ENCODE measurements at places on chromosomes 3 and 15. TPM values are rescaled to one million over a fixed set of nuclear protein-coding genes. Genes with fewer than 3 reads are reported as not detected.

GRCh38 chr15:96783746-96784145 lies 453.2 kb downstream of the NR2F2 start:
- no peak for DNase-seq

- DNase-seq, result no peak
These were observed 779.5 kb downstream of the ROBO1 start for GRCh38 chr3:78988324-78988723.

The NEK4 gene
- 21.3 TPM for total RNA-seq

DNA sequence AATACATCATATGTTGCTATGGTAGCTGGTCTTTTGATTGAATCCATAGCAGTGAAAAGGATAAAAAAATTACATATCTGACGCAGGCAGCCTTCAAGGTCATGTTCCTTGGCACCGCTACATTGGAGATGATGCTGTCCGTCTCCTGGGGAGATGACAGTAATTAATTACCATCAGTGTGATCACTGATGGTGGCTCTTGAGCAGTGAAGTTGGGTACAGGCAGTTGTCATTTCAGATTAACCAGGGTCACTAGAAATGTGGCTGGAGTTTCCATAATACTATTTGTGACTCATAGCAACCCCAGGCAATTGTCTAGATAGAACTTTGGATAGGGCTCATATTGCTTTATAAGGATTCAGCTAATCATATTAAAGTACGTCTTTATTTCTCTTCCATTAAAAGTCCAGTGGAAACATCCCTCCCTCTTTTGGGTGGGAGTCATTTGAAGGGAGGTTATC lies 136.3 kb downstream of the THSD4 start:
- no peak for DNase-seq

DNA sequence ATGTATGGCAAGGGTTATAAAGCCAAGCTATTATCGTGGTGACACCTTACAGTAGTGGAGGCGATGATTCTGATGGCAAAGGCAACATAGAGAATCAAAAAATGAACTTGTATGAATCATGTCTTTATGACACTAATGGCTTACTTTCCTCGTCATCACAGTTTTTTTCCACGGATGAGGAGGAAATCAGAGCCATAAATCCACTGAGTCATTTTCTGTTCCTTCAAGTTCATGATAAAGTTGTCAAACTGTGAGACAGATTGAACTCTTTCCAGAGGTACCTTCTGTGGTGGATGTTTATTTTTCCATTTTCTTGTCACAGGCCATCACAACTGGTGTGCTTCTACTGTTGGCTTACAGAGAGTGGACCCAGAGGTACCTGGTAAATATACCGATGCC lies 8.5 kb downstream of the TMEM212 start:
- no peak for DNase-seq

GRCh38 chr3:125318167-125318865 lies 56.8 kb downstream of the ZNF148 start:
- no peak for DNase-seq

GRCh38 chr15:88322461-88322860 lies 65.9 kb upstream of the NTRK3 start:
- DNase-seq, result no peak

- DNase-seq, result no peak
These were observed 2.3 kb upstream of the VPS18 start for GRCh38 chr15:40891810-40892446.

DNA sequence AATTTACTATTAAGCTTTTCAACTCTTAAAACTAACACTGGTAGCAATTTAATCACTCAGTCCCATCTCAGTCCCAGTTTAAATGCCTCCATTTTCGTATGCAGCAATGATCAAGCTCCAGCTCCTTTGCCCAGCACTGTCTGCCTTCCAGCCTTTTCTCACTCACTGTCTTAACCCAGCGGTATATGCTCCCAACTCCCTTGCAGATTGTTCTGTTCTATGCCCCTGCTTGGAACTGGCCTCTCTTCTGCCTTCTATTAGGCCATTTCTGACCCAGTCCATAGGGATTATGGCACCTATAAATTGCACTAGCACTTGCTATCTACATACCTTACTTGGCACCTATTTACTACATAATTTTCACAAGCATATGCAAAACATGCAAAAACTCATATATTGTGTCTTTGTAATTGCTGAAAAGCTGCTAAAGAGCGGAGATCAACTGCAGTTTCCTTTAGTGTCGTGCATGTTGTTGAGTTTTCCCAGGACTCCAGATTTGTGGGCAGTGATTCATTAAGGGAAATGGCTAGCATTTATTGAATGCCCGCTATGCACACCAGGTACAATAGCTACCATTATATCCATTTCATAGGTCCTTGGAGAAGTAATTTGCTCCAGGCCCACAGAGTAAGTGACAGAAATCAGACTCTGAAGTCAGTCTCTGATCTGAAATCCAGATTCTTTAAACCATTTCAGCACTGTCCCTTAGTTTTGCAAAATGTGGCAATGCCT lies 24.4 kb downstream of the CRBN start:
- DNase-seq, result no peak

- DNase-seq, result no peak
These were observed 252.2 kb upstream of the IGF1R start for GRCh38 chr15:98395974-98396610.

GRCh38 chr3:182585532-182586150 lies 207.7 kb upstream of the ATP11B start:
- DNase-seq, result no peak

DNA sequence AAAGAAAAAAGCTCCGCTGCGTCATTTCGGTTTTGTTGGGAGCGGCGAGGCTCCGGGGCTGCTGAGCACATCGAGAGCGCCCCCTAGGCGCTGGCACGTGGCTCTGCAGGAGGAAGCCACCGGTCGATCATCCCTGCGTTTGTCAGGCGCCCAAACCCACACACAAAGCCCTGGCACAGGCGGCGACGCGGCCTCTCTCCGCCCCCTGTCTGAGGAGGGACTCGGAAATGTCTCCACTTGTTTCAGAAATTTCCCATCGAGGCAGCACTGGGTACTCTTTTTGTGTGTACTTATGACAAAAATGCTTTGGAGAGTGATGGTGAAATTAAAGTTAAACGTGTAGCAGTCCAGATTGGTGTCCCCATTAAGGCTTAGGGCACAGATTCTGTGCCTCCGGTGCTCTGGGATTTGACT lies 407.3 kb upstream of the ONECUT1 start:
- peak; percentile 61 for DNase-seq

DNA sequence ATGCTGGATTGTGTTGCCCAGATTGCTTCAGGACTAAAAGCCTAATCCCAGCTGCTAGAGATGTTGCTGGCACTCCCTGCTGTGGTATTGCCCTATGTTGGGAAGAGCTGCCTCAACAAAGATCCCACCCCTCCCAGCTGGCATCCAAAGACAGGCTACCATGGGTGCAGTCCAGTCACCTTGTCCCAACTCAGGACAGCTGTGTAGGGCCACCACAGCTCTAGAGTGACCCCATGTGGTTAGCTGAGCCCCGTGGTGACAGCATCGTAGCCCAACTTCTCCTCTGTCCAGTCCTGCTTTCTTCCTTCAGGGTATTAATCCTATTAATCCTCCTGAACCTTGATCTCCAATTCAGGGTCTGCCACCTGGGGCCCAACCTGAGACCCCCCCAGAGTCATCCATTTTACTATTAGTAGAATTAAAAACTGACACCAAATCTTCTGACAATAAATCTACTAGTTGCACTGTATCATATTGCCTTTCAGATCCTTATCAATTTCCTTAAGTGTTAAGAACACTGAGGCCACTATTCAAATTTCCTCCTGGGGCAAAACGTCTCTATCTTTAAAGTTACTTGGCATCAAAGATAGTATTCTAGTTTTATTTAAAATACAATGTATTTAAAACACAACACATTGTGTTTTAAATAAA lies 83.5 kb downstream of the AQP9 start:
- no peak for DNase-seq

DNA sequence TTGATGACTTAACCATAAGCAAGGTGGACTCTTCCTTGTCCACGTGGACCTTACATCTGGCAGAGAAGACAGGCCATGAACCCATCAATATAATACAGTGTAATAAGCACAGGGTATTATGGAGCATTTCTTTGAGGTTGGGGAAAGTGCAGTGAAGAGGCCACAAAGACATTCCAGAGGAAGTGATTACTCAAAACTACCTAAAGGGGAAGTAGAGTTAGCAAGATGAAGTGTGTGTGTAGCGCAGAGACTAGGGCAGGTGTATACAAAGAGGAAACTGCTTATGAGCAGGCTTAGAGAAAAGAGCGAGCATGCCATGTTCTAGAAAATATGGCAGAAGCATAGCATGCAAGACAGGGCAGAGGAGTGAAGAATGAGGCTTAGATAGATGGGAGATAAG lies 17.9 kb downstream of the CP start:
- DNase-seq, result no peak

DNA sequence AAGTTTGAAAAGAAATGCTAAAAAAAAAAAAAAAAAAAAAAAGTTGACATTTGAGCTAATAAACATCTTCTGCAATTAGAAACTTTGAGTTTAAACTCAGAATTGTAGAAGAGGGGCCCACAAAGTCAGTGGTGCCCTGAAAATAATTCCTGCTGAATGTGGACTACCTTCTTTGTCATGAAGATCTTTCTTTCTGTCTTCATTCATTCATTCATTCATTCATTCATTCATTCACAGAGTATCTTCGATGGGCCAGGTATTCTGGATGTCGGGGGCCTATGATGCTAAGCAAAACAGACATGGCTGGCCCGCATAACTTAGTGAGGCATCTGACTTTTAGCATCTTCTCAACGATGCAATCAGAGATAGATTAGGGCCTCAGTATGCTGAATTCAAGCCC lies 24.6 kb downstream of the ETV5 start:
- DNase-seq, result no peak

DNA sequence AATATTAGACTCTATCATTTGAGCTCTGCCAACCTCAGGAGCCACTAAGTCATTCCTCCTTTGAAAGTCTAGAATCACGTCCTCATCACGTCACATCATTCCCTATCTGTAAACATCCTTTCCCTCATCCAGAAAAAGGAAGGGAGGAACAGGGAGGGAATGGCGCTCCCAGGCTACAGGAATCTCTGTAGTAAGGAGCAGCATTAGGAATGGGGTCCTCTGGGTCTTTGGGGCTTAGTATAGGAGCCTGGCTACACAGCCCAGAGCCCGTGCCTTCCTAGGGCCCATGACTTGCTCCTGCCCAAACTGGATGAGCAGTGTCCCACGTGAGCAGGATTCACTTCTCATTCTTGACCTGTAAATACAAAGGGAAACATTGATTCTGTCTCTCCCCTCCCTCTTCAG lies 1.6 kb downstream of the TAGLN3 start:
- no peak for DNase-seq

The C3orf62 gene
- total RNA-seq, result 3.0 TPM

The GATM gene
- 56.4 TPM for total RNA-seq

DNA sequence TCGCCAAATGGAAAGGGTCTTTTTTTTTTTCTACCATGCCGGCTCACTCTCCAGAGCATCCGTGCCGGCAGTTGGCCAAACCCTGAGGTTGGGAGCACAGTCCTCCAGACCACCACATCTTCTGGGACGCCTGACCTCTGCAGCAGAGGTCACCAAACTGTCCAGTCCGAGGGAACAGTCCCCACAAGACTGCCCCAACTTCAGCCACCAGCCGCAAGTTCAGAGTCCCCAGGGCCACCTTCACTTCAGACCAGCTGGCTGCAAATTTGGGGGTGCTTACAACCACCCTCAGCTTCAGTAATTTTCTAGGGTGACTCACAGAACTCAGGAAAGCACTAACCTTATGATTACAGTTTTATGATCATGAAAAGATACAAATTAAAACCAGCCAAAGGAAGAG lies 28.9 kb downstream of the PLA2G4D start:
- no peak for DNase-seq

DNA sequence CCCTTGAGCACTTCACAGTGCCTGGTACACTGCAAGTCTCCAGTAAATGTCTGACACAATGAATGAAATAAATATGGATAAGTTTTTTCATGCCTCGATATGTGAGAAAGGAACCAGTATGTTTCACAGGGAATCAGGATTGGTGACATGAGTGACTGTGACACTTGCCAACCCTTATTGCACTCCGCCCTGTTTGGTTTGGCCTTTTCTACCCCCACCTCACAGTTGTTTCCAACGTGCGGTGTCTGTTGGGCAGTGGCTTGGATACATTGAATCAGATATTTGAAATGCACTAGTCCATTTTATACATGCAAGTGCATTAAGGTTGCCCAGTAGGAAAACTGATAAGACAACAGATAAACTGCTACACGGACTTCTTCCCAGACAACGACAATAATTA lies 2.0 kb downstream of the NPHP3 start:
- DNase-seq, result no peak

The TF gene
- 3.3 TPM for total RNA-seq

- DNase-seq, result no peak
These were observed 124.4 kb downstream of the HCN4 start for GRCh38 chr15:73244333-73244732.

DNA sequence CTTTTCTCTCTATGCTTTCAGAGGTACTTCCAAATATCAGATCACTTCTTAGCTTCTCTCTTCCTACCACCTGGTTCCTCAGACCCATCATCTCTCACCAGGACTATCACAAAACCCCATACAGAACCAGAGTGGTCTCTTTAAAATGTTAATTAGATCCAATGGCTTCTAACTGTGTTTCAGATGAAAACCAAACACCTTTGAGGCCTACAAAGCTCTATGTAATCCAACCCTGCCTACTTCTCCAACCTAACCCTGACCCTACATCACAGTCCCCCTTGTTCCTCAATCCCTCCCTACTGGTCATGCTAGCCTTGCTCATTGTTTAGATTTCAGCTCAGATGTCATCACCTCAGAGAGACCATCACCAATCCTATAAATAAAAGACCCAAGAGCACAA lies 34.8 kb downstream of the SUMF1 start:
- DNase-seq, result no peak

DNA sequence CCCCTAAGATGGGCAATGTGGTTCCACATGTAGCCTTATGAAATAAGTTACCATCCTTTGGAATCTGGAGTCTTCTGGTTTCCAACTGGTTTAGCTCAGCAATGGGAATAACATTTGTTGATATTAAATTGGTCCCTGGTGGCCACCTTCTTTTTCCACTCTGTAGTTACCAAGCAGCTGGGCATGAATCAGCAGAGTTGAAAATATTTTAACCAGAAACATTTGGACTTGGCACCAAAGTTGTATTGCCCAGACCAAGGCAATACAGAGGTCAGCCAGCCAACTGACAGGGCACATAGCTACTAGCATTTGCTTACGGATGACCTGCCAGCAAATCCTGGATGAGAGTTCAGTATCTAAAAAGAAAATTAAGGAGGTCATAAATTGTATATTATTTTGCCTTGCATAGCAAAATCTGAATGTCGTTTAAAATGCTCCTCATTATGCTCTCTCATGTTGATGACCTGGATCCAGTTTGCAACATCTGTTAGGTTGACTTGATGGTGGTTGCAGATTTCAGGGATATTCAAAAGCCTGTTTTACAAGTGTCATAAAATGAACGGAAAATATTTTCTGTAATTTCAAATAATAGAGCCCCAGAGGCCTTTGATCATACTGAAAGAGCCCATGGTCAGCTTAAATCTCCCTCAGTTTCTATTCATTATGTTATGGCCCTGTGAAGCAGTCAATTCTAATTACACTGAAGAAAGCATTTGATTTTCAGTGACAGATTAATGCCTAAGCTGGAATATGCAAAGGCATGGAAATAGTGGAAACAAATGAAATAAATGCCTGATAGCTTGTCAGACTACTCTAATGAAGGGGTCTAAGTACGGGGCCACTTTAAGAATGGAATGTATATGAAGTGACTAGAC lies 54.6 kb downstream of the PPM1L start:
- DNase-seq, result no peak

Data from left ventricle myocardium superior (tissue), 1 donor.